NCI-H526 treated with DMSO at 0.1 percent for 48 hours (cell line): ENCODE measurements at places on chromosomes 4 and X.

DNA sequence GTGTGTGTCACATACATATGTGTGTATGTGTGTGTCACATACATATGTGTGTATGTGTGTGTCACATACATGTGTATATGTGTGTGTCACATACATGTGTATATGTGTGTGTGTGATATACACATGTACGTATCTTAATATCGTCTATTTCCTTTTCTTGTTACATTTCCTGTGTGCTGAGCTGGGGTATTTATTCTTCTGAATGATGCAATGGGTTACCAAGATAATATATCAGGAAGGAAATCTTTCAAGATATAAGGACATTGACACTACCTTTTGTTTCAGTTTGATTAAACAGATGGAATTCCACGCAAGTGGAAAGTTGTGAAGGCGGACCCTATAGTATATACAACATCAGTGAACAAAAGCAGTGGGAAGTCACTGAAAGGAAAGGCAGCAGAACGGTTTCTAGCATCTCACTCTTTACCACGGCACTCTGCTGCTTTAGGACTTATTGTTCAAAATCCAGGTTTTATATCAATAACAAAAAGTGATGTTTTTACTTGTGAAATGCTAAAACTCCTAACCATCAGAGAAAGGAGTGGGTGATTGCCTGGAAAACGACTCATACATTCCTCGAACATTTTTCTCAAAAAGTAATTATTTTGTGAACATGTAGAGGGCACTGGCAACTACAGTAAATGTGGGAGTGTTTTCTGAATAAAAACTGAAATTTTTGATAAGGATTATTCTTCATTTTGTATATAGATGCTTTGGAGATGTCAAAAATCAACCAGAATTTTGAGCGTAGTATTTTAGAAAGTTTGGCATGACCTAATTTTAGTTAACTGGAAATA, 43.1 kb upstream of the IL21 start:
- DNase-seq, result no peak

DNA sequence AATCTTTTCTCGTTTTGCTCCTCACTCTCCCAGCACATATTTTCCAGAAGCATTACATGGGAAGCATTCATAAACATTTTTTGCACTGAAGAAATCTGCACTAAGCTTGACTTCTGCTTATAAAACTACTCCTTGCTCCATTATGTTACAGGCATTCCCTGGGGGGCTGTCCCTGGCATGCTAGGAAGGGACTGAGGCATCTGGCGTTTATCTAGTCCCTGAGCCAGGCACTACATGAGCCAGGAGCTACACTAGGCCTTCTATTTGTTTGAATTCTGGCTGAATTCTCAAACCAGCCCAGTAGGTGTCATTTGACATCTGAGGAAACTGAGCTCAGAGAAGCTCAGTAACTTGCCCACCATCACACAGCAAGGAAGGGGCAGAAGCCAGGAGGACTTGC, 43.3 kb downstream of the NHSL2 start:
- no peak for DNase-seq

DNA sequence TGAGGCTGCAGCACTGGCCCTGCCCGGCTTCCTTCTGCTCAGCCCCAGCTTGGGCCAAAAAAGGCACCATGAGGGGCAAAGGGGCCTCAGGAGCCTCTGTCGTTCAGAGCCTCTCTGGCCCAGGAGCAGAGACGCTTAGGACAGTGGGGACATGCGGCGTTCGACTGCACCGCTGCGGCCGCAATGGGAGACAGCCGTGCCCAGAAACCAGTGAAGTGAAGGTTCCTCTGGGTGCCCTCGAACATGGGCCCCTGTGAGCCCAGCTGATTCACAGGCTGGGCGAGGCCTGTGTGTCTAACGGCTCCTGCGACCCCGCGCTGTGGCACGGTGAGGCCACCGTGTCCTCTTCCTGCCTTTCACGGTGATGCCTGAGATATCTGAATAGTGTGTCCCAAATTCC, 235.0 kb downstream of the AFAP1 start:
- DNase-seq, result no peak

DNA sequence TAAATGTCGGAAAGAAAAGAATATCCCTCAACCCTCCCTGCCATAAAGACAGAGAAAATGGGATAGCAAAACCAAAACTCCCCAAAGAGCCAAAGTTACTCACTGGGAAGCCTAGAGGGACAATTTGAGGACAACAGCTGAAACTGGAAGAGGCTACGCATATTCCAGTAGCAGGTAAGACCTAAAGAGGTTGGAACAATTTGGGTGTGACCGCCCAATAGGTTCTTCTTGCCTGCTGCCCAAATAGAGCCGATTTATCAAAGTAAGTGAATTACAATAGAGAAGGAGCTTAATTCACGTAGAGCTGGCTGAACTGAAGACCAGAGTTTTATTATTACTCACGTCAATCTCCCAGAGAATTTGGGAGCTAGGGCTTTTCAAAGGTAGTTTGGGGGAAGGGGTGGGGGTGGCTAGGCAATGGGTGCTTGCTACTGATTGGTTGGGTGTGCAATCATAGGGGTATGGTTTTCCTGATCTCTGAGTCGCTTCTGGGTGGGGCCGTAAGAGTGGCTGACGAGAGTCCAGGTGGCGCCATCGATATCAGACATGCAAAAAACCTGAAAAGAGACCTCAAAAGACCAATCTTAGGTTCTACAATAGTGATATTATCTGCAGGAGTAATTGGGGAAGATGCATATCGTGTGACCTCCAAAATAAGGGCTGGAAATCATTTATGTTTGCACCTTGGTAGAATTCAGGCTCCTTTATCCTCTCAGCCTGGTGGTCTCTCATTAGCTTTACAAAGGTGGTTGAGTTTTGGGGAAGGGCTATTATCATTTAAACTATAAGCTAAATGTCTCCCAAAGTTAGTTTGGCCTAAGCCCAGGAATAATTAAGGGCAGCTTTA, 39.0 kb upstream of the SLC7A3 start:
- no peak for DNase-seq

DNA sequence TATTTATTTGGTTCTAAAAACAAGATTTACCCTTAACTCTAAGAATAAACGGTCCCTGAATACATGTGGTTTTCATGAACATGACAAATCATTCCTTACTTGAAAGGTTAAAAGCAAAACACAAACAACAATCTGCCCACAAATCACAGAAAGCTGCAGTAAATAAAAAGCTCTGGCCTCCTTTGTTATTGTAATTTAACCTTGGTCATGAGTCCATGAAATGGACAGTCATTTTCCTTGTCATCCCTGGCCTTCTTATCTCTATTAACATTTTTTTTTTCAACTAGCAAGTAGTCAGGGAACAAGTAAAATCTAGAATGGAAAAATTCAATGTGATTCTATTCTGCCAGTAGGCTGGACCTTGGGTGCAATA, 92.7 kb downstream of the SCD5 start:
- DNase-seq, result no peak

GRCh38 chr4:5433196-5433595, 275.2 kb downstream of the EVC2 start:
- DNase-seq, result no peak

- peak; percentile 8 for DNase-seq
Observed at GRCh38 chrX:13190051-13190450, 129.8 kb downstream of the ATXN3L start.

DNA sequence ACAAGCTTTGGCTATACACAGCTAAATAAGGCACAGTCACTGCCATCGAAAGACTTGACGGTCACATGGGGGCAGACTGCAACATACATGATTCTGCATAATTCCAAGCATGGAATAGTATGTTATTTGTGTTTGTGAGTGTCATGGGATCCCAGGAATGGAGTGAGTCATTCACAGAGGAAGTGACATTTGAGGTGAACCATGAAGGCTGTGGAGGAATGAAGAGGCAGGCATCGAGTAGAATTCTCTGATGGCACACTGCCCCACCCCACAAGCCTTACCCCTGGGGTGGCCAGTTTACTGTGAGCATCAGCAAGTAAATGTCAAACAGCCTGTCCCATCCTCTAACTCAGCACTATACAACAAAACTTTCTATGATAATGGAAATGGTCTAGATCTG, 619.7 kb downstream of the MID1IP1 start:
- DNase-seq, result no peak

DNA sequence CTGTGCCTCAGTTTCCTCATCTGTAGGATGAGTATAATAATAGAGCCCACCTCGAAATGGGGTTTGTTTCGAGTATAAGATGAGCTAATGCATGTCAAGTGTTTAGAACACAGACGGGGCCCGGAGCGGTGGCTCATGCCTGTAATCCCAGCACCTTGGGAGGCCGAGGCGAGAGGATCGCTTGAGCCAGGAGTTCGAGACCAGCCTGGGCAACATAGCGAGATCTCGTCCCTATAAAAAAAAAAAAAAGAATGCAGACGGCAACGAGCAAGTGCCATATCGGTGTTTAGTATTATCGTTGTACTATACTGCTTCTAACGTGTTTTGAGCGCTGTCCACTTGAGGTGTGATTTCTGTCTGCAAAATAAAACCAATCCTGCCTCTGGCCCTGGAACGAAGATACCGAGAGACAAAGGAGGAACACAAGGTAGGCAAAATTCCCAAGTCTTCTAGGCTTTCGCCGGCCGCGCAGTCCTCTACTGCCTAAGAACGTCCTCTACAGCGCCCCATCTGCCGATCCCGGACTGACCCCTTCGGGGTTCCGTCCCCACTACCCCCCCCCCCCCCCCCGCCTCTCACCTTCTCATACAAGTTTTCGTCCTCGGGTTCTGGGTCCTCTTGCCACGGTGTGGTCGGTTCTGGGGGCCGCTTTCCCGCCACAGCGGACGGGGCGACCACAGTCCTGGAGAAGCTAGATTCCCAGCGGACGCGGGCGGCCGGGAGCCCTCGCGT, 442 bp downstream of the NDUFB11 start:
- DNase-seq, result no peak

DNA sequence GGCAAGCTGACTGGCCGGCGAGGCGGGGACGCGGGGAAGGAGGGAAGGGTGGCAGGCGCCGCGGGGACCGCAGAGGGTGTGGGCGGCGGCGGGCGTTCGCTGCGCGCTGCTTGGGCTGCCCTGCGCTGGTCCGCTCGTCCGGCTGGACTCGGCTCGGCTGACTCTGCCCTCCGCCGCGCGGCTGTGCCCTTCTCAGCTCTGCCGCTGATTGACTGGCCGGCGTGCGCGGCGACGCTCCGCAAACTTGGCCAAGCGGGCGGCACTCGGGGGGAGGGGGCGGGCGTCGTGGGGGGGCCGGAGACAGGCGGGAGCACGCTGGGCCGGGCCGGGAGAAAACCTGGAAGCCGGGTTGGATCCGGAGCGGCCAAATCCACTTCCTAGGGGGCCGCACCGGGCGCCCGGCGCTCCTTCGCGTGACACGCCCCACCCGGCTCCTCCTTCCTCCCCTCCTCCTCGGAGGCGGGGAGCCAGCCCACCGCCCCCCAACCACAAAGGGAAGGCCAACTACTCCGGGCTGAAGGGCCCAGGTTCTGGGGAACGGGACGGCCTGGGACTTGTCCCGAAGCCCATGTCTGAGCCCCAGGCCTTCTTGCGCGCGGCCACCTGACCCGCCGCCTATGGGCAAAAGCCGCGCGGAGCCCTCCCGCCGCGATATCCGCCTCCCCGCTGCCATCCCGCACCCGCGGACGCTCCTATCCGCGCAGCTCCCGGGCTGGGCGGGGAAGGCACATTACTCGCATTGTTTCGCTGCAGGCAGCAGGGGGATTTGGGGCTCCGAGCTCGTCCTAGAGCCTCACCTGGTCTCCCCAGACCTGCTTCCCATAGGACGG, at the start of gene GPC4:
GPC4 (minus strand) TSS at position 214 of the 830 bp plus-strand sequence. CDS start 524 bp downstream, outside the sequence.
- DNase-seq, result peak; percentile 18

DNA sequence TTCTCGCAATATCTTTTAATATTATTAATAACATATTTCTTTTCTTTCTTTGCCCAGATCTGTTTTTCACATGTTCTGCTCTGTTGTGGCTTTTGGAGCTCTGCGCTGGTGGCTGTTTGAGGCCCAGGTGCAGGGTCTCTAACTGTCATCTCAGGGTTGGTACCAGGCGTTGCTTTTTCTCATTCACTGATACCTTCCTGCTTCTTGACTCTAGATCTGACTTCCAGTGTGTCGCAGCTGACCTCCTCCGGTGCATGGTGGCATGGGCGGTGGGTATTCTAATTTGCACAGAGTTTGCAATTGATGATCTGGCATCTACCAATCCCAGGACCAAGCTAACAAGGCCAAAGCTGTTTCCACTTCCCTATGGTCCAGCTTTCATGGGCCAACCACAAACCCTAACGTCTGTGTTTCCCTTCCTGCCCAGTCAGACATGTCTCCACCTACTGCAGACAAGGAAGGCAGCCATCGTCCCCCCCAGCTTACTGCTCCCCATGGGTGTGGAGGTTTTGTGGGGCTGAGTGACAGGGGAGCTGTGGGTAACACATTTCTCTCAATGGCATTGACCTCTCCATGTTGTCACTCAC, 25.2 kb downstream of the LETM1 start:
- DNase-seq, result no peak

GRCh38 chr4:139606579-139607501, 50.8 kb upstream of the SETD7 start:
- no peak for DNase-seq
